Activated naive CD4-positive, alpha-beta T cell treated with anti-CD3 and anti-CD28 coated beads, Interleukin-2, amount 50 U/mL, for 72 hours (primary cell): ENCODE measurements at places on chromosomes 2 and 18.

DNA sequence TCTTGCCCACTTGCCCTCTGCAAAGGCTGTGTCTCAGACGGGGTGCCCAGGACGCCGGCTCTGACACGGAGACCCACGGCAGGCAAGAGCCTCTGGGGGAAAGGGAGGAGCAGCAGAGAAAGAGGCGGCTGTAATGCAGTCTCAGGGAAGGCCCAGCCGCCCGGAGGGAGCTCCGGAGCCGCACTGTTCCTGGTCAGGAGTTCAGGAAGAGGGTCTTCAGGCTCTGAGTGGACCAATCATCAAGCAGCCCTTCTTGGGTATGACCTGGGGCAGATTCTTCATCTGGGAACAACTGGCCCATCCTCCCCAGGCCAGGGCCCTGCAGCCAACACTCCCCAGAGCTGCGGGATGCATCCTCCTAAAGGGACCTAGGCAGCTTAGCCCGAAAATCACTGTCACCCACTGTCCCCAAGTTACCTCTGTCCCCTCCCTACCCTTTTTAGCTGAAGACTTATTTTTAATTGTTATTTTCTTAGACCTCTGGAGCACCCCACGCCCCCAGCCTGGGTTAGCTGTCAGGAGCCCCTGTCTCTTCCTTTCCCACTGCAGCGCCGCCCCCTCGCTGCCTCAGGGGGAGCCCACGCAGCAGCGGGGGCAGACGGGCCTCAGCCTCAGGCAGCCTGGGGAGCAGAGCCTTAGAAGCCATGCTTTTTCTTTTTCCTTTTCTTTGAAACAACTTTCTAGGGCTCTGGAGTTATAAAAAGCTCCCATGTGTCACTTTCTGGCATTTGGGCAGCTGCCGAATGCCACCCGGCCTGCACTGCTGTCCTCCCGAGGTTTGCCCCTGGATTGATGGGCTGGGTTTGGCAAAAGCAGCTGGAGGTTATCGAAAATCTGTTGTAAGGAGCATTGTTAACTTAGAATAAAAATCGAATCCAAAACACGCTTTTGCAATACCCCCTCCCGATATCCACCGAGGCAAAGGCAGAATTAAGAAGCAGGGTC, 644 bp upstream of the NEU2 start:
- no peak for DNase-seq

DNA sequence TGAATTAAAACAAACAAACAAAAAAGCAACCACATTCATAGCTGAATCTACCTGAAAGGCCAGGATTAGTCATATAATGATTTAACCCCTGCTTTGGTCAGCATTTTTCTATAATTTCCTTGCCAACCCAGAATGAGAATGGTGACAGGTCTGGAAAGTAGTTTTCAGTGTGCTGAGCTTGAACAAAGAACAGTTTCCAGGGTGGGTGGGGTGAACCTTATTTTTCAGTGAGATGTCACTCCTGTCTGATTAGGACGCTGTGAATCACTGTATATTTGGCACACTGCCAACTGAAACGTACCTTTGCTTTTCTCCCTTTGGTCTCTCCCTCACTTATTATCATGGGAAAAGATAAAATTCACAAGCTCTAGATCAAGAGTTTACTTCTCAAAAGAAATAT, 35.0 kb upstream of the DSC1 start:
- DNase-seq = no peak

- DNase-seq = no peak
Observed at GRCh38 chr2:224968051-224968450, 74.2 kb downstream of the DOCK10 start.

GRCh38 chr2:159706385-159706980, 5.8 kb upstream of the MARCHF7 start:
- DNase-seq = no peak

DNA sequence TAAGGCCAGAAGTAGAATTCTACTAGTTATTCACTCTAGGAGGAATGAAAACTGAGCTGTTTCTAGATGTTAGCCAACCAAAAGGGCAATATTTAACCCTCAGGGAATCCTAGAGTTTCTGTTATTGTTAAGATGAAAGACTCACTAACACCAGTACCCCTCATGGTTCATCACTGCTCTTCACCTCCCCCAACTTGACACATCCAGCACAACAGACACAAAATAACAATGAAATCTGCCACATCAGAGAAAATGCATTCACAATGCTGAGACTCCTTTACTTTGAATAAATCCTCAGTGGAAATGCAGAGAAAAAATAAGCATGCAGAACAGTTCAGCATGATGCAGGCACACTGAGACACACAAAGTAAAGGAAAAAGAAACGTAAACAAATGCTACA, 111.3 kb downstream of the RIF1 start:
- no peak for DNase-seq

- DNase-seq = no peak
Observed at GRCh38 chr2:109710505-109711229, 83.4 kb upstream of the RGPD5 start.

DNA sequence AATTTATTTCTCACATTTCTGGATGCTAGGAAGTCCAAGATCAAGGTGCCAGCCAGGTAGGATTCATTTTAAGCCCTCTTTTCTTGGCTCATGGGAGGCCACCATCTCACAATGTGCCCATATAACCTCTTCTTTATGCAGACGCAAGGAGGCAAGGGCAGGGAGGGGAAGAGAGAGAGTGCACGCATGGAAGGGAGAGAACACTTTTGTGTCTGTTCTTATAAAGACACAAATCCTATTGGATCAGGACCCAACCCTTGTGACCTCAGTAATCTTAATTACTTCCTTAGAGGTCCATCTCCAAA, 32.5 kb downstream of the CMPK2 start:
- DNase-seq = no peak

GRCh38 chr2:195575879-195576401, 81.1 kb upstream of the SLC39A10 start:
- DNase-seq = no peak

DNA sequence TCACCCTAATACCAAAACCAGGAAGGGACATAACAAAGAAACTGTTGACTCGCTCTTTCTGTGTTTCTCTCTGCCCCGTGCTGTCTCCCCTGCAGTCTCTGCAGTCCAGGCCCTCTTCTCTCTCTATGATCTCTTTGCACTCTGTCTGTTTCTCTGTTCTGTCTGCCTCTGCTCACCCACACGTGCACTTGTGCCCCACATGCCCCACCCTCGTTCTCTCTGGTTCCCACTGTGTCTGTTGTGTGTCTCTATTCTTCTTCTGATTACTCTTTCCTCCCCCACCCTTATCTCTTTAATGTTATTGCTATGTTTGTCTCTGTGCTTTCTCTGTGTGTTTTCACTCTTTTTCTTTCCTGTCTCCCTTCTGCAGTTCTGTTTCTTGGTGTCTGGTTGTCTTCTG, 54.0 kb downstream of the NAT8 start:
- no peak for DNase-seq

DNA sequence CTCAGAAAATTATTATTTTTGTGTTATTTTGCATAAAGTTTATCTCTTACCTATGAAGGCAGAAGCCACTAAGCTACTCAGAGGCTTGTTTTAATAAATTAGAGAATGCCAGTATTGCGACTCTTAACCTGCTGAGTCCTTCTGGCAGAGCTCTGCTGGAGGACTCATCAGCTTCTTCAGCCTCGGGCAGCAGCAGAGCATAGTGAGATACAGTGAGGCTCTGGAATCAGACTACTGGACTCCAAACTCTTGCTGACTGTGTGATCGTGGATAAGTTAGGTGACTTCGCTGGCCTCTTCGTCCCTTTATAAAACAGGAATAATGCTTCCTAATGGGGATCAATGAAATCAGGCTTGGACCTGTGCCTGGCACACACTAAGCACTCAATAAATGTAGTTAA, 1.7 kb downstream of the PTRHD1 start:
- no peak for DNase-seq

GRCh38 chr2:55112229-55113031, 62.2 kb upstream of the RTN4 start:
- no peak for DNase-seq

DNA sequence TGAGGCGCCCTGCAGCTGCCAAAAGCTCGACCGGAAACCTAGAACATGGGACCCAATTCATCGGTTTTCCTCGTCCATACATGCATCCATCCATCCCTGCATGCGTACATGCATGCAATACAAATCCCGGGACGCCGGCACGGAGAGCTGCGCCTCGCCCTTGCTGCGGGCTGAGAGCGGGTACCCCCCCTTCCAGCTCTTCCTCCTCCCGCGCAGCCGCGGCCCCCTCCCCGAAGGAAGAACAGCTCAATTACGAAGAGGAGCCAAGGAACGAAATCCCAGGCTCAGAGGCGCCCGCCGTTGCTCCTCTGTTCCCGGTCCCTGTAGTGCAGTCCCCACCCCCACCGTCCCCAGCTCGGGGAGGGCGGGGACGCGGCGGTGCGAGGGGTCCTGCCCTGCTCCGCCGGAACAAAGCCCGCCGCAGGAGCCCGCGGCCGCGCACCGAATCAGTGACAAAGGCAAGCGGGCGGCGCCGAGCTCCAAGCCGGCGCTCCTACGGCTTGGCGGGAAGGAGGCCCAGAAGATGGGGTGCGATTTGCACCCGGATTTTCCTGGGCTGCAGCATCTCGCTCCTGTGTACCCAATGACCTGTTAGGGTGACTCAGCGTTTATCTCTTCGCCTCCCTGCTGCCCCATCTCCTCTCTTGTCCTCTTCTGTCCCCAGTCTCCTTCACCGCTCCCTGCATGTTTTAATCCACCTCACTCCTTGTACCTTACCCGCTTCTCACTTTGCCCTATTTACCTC, 8.9 kb upstream of the POU3F3 start:
- DNase-seq = no peak

DNA sequence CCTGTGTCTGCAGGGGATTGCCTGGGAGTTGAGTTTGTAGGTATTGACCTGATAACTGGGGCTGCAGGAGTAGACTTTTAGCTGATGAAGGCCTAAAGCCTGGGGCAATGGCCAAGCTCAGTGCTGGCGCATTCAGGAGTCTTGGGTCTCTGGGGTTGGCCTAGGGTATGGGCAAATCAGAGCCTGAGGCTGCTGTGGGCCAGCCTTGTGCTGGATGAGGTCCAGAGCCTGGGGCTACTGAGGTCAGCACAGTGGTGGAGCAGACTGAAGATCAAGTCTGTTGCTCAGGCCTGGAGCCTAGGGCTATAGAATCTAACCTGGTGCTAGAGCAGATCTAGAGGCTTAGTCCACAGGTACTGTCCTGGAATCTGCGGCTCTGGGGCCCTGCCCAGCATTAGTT, 262.4 kb downstream of the ZNF804A start:
- no peak for DNase-seq

GRCh38 chr18:21914739-21915319, 174.2 kb downstream of the MIB1 start:
- no peak for DNase-seq

DNA sequence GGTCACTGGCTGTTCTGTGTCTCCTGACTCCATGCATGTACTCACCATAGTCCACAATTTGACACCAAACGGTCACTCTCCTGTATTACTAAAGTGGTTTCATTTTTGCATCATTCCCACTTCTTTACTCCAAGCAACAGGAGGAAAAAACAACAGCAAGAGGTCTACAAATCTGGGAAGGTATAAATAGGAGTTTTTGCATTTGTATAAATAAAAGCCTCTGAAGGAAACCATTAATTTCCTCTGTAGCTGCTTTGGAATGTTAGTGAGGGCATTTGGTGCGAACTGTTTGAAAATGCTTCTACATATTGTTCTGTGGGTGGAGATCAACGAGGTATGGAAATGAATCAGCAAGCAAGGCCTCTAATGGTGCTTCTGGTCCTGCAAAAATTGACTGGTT, 148.5 kb upstream of the DLX2 start:
- DNase-seq = no peak
